GM03348 (cell line): ENCODE measurements at places on chromosomes 1 and 21.

DNA sequence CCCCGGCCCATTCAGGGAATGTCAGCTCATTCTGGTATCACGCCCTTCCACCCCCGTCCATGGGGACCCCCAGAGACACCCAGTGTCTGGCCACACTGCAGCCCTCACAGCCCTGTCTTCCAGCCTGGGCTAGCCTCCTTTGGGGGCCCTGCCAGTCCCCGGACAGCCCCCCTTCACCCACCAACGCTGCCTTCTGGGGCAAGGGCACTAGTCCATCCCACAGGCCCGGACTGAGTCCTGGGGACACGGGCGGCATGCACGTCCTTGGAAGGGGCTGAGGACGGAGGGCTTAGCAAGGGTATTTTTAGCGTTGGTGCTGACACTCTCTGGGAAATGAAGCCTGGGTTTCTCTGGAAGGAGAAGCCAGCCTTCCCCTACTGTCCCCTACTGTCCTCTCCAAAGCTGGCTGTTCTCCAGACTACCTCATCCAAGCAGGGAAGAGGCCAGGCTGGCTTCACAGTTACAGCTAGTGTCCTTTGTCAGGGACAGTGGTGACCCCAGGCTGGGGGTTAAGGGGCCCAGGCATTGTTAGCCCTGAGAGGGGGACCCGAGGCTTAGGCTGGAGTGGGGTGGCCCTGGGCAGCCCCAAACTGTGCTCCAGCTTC is 39.5 kb downstream of the COQ8A start:
- DNase-seq: no peak

DNA sequence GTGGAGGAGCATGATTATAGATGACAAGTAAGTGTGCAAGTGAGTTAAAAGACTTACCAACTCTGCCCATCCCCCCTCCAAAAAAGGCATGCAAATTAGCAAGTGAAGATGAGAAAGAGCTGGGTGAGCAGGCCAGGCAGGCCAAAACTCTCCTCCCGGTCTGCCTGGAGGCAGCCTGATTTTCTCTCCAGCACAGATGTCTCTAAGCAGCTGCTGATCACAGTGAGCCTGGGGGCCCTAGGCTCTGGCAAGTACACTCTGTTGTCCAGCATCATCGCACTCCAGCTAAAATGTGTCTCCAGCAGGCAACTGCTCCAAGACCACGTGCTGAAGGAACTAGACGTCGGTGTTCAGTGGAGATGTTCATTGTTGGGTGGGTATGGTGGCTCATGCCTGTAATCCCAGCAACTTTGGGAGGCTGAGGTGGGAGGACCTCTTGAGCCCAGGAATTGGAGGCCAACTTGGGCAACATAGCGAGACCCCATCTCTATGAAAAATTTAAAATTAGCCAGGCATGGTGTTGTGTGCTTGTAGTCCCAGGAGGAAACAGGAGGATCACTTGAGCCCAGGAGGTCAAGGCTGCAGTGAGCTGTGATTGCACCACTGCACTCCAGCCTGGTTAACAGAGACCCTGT is 56.7 kb upstream of the PUM1 start:
- no peak for DNase-seq

- no peak for DNase-seq
Observed at GRCh38 chr1:203089001-203089650, 3.3 kb upstream of the MYOG start.

DNA sequence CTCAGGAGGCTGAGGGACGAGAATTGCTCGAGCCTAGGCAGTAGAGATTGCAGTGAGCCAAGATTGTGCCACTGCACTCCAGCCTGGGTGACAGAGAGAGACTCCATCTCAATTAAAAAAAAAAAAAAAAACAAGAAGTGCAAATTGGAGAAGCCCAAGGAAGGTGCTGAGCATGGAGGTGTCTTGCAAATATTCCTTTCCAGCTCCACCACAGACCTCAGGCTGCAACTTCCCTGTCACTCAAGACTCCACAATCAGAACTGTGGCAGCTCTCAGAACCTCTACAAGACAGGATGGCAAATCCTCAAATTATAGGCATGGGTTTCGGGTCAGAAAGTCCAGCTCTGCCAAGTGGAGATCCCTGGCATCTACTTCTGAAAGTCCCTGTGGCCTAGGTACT is 104.4 kb upstream of the TIAM1 start:
- no peak for DNase-seq

GRCh38 chr1:25036117-25036546 is 106.1 kb upstream of the RUNX3 start:
- DNase-seq: no peak

GRCh38 chr1:14263671-14264070 is 334.8 kb upstream of the KAZN start:
- DNase-seq: no peak

DNA sequence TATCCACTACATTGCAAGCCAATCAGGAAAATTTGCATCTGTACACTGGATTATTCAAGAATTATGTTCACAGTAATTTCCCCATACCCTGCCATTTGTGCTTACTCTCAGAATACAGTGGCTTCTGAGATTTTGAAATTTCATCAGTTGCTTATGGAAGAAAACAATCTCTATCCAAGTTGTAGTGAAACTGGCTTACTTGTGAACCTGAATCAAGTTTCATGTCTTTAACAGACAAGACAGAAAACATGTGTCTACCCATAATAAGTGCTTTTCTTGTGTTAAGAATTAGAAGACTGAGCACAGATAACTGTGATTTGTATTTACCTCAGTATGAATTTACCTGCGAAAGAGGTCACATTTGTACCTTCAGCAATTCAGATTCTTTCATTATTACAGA is 672.7 kb upstream of the ADGRL2 start:
- no peak for DNase-seq
